Tibial artery (tissue), 4 donors: ENCODE measurements at places on chromosomes 7 and 10.

GRCh38 chr10:10902951-10903350, 114.7 kb upstream of the CELF2 start:
- H3K4me1 ChIP-seq, result no peaks in the 10 kb centered on the region
- H3K36me3 ChIP-seq, result no peaks in the 10 kb centered on the region
- DNase-seq, result no peak
- H3K27ac ChIP-seq, result no peak overlapping the region
- no peaks in the 10 kb centered on the region for H3K27me3 ChIP-seq

DNA sequence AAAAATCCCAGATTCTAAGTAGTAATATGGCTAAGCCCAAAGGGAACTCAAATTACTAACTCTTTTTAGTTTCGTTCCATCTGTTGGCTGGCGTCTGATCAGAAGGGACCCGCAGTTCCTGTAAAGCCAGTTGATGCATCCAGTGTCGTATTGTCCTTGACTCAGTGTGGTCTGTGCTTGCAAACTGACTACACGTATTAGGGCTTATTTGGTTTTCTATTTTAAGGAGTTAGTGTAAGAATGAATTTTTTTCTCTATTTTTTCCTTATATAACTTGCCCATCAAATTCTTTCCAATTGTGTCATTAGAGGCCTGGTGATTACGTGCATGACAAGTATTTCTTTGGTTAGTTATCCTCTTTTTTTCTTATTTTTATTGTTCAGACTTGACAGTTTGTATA, 9.7 kb downstream of the ABCA13 start:
- no peak overlapping the region for H3K27ac ChIP-seq
- no peak for DNase-seq
- no peak overlapping the region for H3K4me3 ChIP-seq
- H3K4me1 ChIP-seq, result no peaks in the 10 kb centered on the region
- no peaks in the 10 kb centered on the region for H3K36me3 ChIP-seq
- no peaks in the 10 kb centered on the region for H3K27me3 ChIP-seq

DNA sequence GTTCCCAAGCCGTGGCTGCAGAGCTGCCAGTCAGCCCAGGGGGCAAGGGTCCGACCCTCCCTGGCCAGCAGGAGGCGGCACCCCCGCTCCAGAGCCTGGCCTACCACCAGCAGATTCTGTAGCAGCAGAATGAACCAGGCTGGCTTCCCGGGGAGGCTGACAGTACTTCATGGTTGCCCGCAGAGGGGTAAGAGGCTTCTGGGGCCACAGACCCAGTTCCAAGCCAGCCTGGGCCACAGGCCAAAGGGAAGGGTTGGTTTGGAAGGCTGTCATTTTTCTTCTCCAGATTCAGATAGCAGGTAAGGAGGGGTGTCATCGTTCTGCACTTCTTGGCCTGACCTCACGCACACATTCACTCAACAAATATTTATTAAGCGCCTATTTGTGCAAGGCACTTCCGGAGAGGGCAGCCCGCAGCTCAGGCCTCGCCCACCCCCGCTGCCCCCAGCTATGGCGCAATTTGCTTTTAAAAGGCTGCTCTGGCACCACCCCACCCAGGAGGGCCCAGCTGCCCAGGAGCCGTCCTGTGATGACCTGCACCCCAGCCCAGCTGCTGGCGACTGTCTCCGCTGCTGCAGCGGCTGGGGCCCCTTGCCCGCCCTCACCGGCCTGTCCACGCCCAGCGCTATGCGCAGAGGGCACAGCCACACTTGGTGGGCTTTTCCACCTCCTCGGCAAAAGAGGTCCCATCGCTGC, 168.5 kb downstream of the LCOR start:
- H3K4me3 ChIP-seq, result no peak overlapping the region
- H3K36me3 ChIP-seq, result no peaks in the 10 kb centered on the region
- no peak for DNase-seq
- H3K4me1 ChIP-seq, result peaks cover 11% of the 10 kb centered on the region
- H3K27ac ChIP-seq, result no peak overlapping the region
- no peaks in the 10 kb centered on the region for H3K27me3 ChIP-seq

- H3K27ac ChIP-seq, result no peak overlapping the region
- H3K4me3 ChIP-seq, result no peak overlapping the region
- DNase-seq, result no peak
Measured at GRCh38 chr7:25348104-25348503, 119.8 kb upstream of the NPVF start.

DNA sequence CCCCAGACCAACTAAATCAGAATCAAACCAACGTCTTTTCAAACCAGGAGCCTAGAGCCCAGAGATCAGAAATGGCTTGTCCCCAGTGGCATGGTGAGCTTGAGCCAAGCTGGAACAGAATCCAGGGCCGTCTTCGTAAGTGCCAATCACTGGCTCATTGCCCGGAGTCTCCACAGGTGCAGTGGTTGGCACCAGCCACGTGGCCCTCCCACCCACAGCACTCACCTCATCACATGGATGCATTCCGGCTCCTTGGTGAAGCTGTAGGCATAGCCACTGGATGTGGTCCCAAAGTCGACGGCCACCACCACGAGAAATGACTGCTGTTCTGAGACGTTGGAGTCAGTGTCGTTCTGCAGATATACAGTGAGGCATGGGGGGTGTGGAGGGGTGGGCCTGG, 37.4 kb downstream of the HSPA12A start:
- H3K27ac ChIP-seq, result no peak overlapping the region
- no peak overlapping the region for H3K4me3 ChIP-seq
- H3K36me3 ChIP-seq, result no peaks in the 10 kb centered on the region
- no peaks in the 10 kb centered on the region for H3K27me3 ChIP-seq

DNA sequence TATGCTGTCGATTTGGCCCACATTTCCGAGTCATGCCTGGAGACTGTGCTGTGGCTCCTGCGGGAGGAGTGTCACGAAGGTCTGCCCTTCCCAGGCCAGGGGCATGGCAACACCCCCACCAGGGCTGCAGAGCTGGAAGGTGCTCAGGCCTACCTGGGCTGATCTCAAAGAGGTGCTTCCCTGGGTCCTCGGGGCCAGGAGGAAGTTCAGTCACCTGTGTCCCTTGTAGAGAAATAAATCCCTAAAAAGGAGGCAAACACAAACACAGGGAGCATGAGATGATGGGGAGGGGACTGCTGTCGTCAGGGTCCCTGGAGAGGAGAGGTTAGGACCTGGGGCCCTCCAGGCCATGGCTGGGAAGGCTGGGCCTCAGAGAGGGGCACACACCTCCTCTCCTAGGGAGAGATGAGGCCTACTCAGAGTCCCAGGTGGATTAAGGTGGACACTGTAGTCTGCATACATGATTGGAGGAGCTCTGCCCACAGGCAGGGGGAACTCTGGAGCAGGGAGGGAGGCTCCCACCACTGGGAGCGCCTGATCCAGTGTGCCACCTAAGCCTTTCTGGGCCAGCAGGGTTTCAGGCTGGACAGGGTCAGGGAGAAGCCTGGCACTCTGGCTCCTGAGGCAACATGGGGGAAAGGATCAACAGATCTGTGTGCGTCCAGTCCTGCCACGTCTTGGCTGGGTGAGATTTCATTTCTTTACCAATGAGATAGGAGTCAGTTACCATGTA, 49.4 kb downstream of the ARHGAP22 start:
- peaks cover 3% of the 10 kb centered on the region for H3K4me1 ChIP-seq
- DNase-seq, result no peak
- H3K27ac ChIP-seq, result no peak overlapping the region
- H3K36me3 ChIP-seq, result no peaks in the 10 kb centered on the region
- no peak overlapping the region for H3K4me3 ChIP-seq

- no peak overlapping the region for H3K4me3 ChIP-seq
- H3K36me3 ChIP-seq, result no peaks in the 10 kb centered on the region
- H3K4me1 ChIP-seq, result no peaks in the 10 kb centered on the region
- H3K27ac ChIP-seq, result no peak overlapping the region
- no peak for DNase-seq
Measured at GRCh38 chr7:69403169-69403568, 195.1 kb upstream of the AUTS2 start.

DNA sequence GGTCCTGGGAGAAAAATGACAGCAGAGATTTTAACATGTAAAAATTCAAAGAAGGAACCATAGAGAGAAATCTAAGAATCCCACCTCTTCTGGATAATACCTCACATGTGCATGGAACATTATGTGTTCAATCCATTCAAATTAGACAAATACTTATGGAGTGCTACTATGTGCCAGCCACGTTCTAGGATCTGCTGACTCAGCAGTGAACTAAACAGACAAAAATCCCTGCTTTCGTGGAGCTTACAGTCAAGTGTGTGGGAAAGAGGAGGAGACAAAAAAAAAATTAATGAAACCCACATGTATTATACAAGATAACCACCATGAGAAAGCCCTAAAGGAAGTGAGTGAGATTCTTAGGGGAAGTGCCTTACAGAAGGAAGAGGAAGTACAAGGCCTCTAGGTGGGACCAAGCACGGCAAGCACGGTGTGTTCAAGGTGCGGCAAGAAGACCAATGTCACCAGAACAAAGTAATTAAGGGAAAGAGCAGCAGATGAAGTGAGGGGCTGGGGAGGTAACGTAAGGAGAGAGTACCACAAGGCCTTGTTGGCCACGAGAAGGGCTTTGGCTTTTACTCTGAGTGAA, 71.0 kb downstream of the SLC25A13 start:
- H3K4me1 ChIP-seq, result no peaks in the 10 kb centered on the region
- H3K27me3 ChIP-seq, result no peaks in the 10 kb centered on the region
- DNase-seq, result no peak

- H3K27ac ChIP-seq, result no peak overlapping the region
- H3K4me1 ChIP-seq, result peaks cover 3% of the 10 kb centered on the region
- peak; percentile 76 for DNase-seq
- H3K4me3 ChIP-seq, result no peak overlapping the region
Measured at GRCh38 chr7:73822319-73823173, 8.2 kb upstream of the CLDN4 start.

GRCh38 chr10:99659868-99660366, 608 bp downstream of the ENTPD7 start:
- DNase-seq, result no peak
- peak overlapping the region; percentile 62 for H3K27ac ChIP-seq
- peaks cover 5% of the 10 kb centered on the region for H3K4me1 ChIP-seq

GRCh38 chr7:101216860-101217387, 457 bp downstream of the PLOD3 start:
- peak overlapping the region; percentile 82 for H3K27ac ChIP-seq
- H3K4me1 ChIP-seq, result no peaks in the 10 kb centered on the region
- H3K27me3 ChIP-seq, result no peaks in the 10 kb centered on the region
- H3K4me3 ChIP-seq, result peak overlapping the region; percentile 65
- H3K36me3 ChIP-seq, result peaks cover 6% of the 10 kb centered on the region

- no peak overlapping the region for H3K27ac ChIP-seq
- peaks cover 10% of the 10 kb centered on the region for H3K4me1 ChIP-seq
Measured at GRCh38 chr7:1320616-1321240, 88.1 kb downstream of the UNCX start.

DNA sequence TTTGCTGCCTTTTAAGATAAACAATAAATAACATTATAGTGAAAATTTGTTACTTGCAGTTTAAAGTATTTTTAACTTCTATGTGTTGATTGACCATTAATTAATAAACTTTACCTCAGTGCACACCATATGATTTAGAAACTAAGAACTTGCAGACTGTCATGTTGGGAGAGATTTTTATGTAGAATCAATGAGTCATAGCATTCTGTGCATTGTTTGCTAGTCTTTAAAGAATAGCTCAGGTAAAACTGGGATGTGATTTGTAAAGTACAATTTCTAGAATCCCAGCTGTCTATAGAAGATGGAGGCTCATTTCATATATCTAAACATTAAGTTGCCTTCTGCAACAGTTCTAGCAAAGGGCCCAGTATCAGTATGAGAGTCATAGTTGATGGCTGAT, 199.6 kb upstream of the SEMA3A start:
- no peaks in the 10 kb centered on the region for H3K27me3 ChIP-seq
- no peak overlapping the region for H3K4me3 ChIP-seq
- DNase-seq, result no peak
- H3K36me3 ChIP-seq, result no peaks in the 10 kb centered on the region
- no peaks in the 10 kb centered on the region for H3K4me1 ChIP-seq
- H3K27ac ChIP-seq, result no peak overlapping the region

GRCh38 chr7:116399819-116400218, 99.7 kb upstream of the CAV2 start:
- H3K4me3 ChIP-seq, result no peak overlapping the region
- peaks cover 32% of the 10 kb centered on the region for H3K4me1 ChIP-seq
- no peaks in the 10 kb centered on the region for H3K36me3 ChIP-seq
- no peak overlapping the region for H3K27ac ChIP-seq

GRCh38 chr7:86733783-86734182, 90.1 kb downstream of the GRM3 start:
- no peak for DNase-seq
- no peaks in the 10 kb centered on the region for H3K36me3 ChIP-seq
- H3K4me1 ChIP-seq, result no peaks in the 10 kb centered on the region
- no peak overlapping the region for H3K27ac ChIP-seq

GRCh38 chr10:52308251-52309031, 5.6 kb upstream of the DKK1 start:
- no peaks in the 10 kb centered on the region for H3K36me3 ChIP-seq
- H3K4me3 ChIP-seq, result peak overlapping the region; percentile 45
- peaks cover 4% of the 10 kb centered on the region for H3K4me1 ChIP-seq
- no peaks in the 10 kb centered on the region for H3K27me3 ChIP-seq
- no peak for DNase-seq
- H3K27ac ChIP-seq, result no peak overlapping the region
